ENCODE measurements at places on chromosomes 3 and 15.

DNA sequence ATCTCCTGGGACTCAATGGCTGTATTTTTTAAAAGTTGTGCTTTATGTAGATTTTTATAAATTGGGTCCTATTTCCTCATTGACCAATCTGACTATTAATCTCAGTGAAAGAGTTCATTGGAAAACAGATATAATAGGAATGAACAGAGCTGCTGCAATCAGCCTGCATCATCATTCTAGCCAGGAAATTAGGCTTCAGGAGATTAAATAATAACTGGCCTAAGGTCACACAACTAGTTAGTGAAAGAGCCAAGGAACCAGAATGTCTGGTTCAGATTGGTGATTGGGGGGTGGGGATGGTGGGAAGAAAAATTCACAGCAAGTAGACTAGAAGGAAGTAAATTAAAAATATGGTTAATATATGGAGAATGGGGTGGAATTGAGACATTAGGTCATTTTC is 180.9 kb upstream of the ROPN1 start:
- DNase-seq, result no peak
- peaks cover 7% of the 10 kb centered on the region for H3K4me1 ChIP-seq
- no peak overlapping the region for H3K27ac ChIP-seq
- H3K4me3 ChIP-seq, result no peak overlapping the region
- no peaks in the 10 kb centered on the region for H3K36me3 ChIP-seq

DNA sequence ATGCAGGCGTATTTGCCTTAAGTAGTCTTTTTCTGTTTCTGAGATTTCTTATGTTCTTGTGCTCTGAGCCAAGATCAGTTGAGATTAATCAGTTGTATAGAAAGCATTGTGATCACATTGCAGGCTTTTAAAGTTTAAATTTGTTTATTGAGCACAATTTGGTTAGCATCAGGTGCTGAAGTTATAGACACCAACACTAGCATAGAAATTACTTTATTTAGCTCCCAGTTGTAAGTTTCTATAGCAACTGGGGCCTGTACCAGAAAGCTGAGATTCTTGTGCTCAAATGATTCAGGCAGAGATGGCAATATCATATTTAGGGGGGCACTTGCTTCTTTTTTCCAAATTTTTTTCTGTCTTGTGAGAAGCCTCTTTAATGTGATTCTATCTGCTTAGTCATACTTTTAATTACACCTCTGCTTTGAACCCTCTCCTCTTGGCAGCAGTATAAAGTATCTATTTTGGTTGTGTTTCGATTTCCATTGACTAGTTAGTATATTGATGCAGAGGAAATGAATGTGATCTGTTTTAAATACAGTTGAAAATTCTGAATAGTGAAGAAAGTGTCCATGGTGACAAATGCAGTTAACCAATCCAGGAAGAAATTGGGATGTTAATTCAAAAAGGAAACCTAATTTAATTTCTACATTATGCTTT is 241.7 kb upstream of the GBE1 start:
- DNase-seq, result peak; percentile 42
- H3K36me3 ChIP-seq, result no peaks in the 10 kb centered on the region
- H3K4me1 ChIP-seq, result peaks cover 11% of the 10 kb centered on the region
- no peaks in the 10 kb centered on the region for H3K27me3 ChIP-seq

GRCh38 chr15:99399618-99400017 is 148.3 kb downstream of the LRRC28 start:
- no peak overlapping the region for H3K27ac ChIP-seq
- no peak for DNase-seq
- H3K4me1 ChIP-seq, result peaks cover 17% of the 10 kb centered on the region
- no peaks in the 10 kb centered on the region for H3K27me3 ChIP-seq
- no peaks in the 10 kb centered on the region for H3K36me3 ChIP-seq

- DNase-seq, result no peak
- no peaks in the 10 kb centered on the region for H3K36me3 ChIP-seq
- no peak overlapping the region for H3K27ac ChIP-seq
- no peak overlapping the region for H3K4me3 ChIP-seq
Measured at GRCh38 chr3:11662392-11662990, 18.8 kb upstream of the VGLL4 start.

DNA sequence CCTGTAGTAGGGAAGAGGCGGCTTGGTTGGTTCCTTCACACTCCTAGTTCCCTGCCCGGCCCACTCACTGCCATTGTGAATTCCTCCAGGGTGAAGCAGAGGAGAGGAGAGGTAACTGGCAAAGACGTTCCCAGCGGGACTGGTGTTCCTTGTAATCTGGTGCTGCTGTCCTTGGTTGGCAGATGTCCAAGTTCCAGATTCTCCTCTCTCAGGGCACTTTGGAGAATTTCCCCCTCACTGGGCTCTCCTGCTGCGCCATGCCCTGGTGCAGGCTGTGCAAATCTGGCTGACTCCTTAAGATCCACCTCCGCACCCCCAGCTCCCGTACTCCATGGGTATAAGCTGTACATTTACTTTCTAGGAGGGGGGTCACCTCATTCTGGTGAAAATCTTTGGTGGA is 37.3 kb downstream of the THSD4 start:
- H3K27ac ChIP-seq, result no peak overlapping the region
- no peaks in the 10 kb centered on the region for H3K27me3 ChIP-seq
- peaks cover 9% of the 10 kb centered on the region for H3K4me1 ChIP-seq
- no peak for DNase-seq
- H3K4me3 ChIP-seq, result no peak overlapping the region
- peaks cover 5% of the 10 kb centered on the region for H3K36me3 ChIP-seq

GRCh38 chr3:133213937-133214336 is 175.7 kb downstream of the TMEM108 start:
- H3K36me3 ChIP-seq, result no peaks in the 10 kb centered on the region
- H3K4me1 ChIP-seq, result peaks cover 2% of the 10 kb centered on the region

GRCh38 chr3:45554006-45554666 is 40.4 kb upstream of the LIMD1 start:
- no peaks in the 10 kb centered on the region for H3K36me3 ChIP-seq
- peaks cover 77% of the 10 kb centered on the region for H3K4me1 ChIP-seq
- peak; percentile 90 for DNase-seq
- H3K4me3 ChIP-seq, result no peak overlapping the region

GRCh38 chr3:46359733-46360493 is 6.0 kb downstream of the CCR2 start:
- DNase-seq, result peak; percentile 66
- H3K27me3 ChIP-seq, result peaks cover 4% of the 10 kb centered on the region
- no peak overlapping the region for H3K27ac ChIP-seq
- peaks cover 5% of the 10 kb centered on the region for H3K4me1 ChIP-seq
- H3K36me3 ChIP-seq, result no peaks in the 10 kb centered on the region

DNA sequence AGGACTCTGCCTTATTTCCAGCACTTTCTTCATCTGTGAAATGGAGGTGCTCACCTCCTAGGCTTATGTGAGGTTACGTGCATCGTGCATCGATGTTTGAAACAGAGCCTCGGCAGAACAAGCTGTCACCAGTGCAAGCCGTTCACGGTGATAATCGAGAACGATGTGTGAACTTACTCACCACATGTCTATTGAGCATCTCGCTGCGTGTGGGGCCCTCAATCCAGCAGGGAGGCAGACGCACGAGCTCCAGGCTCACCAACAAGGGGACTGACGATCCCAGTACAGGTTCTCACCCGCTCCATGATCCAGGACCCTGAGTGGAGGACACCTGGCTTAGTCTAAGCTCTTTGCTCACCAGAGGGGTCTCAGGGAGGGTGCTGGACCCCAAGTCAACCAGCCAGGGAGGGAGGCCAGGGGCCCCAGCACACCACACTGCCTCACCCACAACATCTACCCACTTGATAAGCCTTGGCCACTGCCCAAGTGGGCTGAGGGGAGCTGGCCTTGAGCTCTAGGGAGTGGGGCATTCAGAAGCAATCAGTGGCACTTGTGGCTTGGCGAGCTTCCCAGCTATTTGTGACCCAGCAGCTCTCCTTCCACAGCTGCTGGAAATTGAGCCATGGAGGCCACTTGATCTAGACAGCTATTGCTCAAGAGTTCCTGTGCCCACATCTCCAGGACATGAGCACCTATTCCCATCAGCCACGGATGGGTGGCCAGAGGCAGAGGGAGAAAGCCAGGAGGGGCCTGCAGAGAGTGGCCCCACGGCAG is 34.4 kb upstream of the SLC6A1 start:
- H3K4me1 ChIP-seq, result peaks cover 61% of the 10 kb centered on the region
- DNase-seq, result peak; percentile 77
- peak overlapping the region; percentile 35 for H3K27ac ChIP-seq
- peaks cover 14% of the 10 kb centered on the region for H3K27me3 ChIP-seq

DNA sequence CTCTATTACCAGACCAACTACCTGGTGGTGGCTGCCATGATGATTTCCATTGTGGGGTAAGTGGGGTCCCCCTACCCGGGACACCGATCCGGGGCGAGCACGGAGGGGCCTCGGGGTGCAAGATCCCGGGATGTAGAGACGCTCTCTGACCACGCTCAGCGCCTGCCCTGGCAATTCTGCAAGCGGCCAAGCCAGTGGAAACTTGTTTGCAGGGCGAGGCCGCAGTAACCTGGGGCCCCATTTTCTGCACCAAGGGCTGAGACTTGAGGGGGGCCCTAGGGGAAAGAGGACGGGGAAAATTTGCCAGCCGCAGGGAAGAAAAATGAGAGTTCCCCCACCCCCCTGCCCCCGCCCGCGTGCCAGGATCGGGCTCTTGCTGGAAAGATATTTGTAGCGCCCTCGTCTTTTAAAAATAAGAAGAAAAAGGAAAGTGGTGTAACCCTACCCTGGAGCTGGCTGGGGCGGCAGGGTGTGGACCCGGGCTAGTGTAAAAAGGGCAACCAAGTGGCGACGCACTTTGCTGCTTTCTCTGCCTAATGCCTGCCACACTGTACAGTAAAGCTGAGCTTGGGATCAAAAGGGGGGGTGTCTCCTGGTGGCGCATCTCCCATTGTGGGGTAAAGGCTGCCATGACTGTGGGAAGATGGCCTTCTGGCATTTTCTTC is 563 bp downstream of the ARL6IP5 start:
- peak; percentile 53 for DNase-seq
- H3K27ac ChIP-seq, result peak overlapping the region; percentile 88
- peaks cover 6% of the 10 kb centered on the region for H3K36me3 ChIP-seq
- no peaks in the 10 kb centered on the region for H3K27me3 ChIP-seq
- H3K4me3 ChIP-seq, result peak overlapping the region; percentile 90

- no peaks in the 10 kb centered on the region for H3K27me3 ChIP-seq
- peak overlapping the region; percentile 65 for H3K27ac ChIP-seq
- DNase-seq, result peak; percentile 62
- no peak overlapping the region for H3K4me3 ChIP-seq
- no peaks in the 10 kb centered on the region for H3K36me3 ChIP-seq
Measured at GRCh38 chr15:77528290-77528967, 104.3 kb downstream of the LINGO1 start.

GRCh38 chr3:162525771-162526170 is 1029.2 kb downstream of the OTOL1 start:
- no peak overlapping the region for H3K4me3 ChIP-seq
- no peaks in the 10 kb centered on the region for H3K36me3 ChIP-seq
- DNase-seq, result peak; percentile 75
- H3K4me1 ChIP-seq, result peaks cover 5% of the 10 kb centered on the region

- no peak for DNase-seq
- no peaks in the 10 kb centered on the region for H3K27me3 ChIP-seq
- H3K4me3 ChIP-seq, result no peak overlapping the region
- no peaks in the 10 kb centered on the region for H3K36me3 ChIP-seq
- H3K27ac ChIP-seq, result no peak overlapping the region
Measured at GRCh38 chr3:31562525-31562924, 29.8 kb downstream of the STT3B start.

- no peaks in the 10 kb centered on the region for H3K36me3 ChIP-seq
- no peak overlapping the region for H3K4me3 ChIP-seq
- H3K27ac ChIP-seq, result no peak overlapping the region
- no peaks in the 10 kb centered on the region for H3K27me3 ChIP-seq
Measured at GRCh38 chr3:179107617-179108016, 36.0 kb upstream of the ZMAT3 start.

DNA sequence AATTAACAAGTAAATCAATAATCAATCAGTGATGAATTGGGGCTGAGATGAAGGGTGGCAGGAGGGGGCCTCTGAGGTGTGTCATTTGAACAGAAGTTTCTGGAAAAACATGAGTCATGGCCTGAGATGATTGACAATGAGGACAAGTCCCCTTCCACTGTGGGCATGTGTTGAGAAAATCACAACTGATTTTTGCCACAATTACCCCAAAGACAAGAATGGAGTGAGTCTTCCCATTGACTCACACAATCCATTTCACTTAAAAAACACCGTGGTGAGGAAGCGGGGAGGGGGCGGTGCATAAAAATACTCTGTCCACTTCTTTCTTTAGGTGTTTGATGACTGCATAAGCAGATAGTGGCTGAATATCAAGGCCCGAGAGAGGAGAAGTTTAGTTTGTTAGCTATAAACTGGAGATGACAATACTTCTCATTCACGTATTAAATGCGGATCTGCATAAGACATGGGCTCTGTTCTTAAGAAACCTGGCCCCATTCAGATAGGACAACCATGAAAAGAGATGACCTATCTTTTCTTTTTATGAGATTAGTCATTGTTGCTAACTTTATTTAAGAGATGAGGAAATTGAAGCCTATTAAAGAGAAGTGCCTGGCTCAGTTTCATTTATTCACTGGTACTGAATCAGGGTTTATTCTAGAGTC is 34.7 kb downstream of the SHC4 start:
- H3K27me3 ChIP-seq, result peaks cover 2% of the 10 kb centered on the region
- no peak overlapping the region for H3K4me3 ChIP-seq
- no peaks in the 10 kb centered on the region for H3K4me1 ChIP-seq
- no peak overlapping the region for H3K27ac ChIP-seq
- DNase-seq, result no peak
- H3K36me3 ChIP-seq, result no peaks in the 10 kb centered on the region

- peaks cover 5% of the 10 kb centered on the region for H3K27me3 ChIP-seq
- H3K4me1 ChIP-seq, result peaks cover 17% of the 10 kb centered on the region
- H3K36me3 ChIP-seq, result peaks cover 4% of the 10 kb centered on the region
- no peak overlapping the region for H3K4me3 ChIP-seq
- no peak for DNase-seq
Measured at GRCh38 chr3:12977117-12977808, 96.0 kb downstream of the IQSEC1 start.

GRCh38 chr3:172397716-172398405 is 50.4 kb downstream of the GHSR start:
- peaks cover 16% of the 10 kb centered on the region for H3K36me3 ChIP-seq
- H3K27me3 ChIP-seq, result no peaks in the 10 kb centered on the region
- no peak overlapping the region for H3K4me3 ChIP-seq
- H3K27ac ChIP-seq, result no peak overlapping the region
- no peak for DNase-seq
- no peaks in the 10 kb centered on the region for H3K4me1 ChIP-seq

DNA sequence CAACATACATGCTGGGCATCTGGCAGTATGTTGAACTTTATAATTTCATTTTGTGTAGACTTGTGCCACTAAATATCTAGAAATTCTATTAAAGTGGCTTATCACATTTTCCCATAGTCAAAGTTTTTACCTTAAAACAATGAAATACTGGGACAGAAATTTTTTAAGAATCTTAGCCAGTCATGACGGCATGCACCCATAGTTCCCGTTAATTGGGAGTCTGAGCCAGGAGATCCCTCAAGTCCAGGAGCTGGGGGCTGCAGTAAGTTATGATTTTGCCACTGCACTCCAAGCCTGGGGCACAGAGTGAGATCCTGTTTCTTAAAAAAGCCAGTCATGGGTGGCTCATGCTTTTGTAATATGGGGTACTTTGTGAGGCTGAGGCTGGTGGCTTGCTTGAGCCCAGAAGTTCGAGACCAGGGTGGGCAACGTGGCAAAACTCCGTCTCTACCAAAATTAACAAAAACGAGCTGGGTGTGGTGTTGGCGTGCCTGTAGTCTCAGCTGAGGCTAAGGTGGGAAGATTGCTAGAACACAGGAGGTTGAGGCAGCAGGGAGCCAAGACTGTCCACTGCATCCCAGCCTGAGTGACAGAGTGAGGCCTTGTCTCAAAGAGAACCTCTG is 3.1 kb downstream of the RPSA start:
- H3K4me3 ChIP-seq, result no peak overlapping the region
- DNase-seq, result no peak

- H3K27me3 ChIP-seq, result peaks cover 2% of the 10 kb centered on the region
- H3K27ac ChIP-seq, result no peak overlapping the region
- no peaks in the 10 kb centered on the region for H3K4me1 ChIP-seq
- H3K4me3 ChIP-seq, result no peak overlapping the region
Measured at GRCh38 chr15:39799552-39800011, 16.9 kb upstream of the FSIP1 start.
